Femur (tissue), 1 donor: ENCODE measurements at places on chromosomes 1 and 21.
A peak's percentile ranks its signal among the peaks of the same experiment; 100 is the strongest.

- no peak for DNase-seq
Measured at GRCh38 chr1:32652244-32652962, 1.4 kb downstream of the RBBP4 start.

DNA sequence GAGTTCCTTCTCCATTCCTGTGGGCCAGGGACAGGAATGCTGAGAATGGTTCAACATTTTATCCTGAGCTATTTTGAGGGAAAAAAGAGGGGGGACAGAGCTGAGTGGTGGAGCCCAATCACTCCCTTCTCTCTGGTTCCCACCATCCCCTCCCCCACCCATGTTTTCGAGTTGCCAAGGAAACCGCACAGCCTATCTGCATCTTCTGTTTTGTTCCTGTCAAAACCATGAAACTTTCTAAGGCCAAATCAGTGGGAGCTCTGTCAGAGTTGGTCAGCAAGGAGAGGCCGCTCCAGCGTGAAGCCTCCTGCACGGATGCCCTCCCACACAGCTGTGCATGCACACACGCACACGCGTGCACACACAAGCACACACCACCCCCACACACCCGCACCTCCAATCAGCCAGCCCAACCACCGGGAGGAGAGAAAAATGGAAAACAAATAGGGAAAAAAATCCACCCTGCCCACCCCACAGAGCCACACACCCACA lies 54.5 kb upstream of the ATP2B4 start:
- peak; percentile 75 for DNase-seq

GRCh38 chr1:211371406-211372105 lies 44.9 kb downstream of the TRAF5 start:
- no peak for DNase-seq

DNA sequence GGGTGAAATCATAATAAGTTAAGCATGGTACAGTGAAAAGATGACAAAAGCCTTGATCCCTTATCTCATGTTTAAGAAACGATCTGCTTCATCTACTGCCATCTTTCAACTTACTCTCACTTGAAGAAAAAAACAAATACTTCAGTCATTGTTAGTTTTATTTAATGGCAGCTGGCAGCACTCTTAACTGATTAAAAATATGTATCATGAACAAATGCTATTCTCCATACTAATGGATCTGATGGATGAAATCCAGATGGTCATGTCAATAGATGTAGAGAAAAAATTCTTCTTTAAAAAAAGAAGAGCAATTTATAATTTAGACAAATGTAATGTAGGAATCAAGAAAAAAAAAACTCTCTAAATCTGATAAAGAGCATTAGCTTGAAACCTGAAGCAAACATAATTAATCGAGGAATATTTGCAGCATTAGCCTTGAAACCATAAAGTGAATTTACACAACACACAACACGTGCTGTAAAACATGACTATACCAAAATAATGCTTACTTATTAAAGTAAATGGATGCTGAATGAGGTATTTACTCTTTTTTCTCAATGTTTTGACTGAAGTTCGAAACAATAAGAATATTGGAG lies 579.0 kb upstream of the ADAMTS5 start:
- no peak for DNase-seq

DNA sequence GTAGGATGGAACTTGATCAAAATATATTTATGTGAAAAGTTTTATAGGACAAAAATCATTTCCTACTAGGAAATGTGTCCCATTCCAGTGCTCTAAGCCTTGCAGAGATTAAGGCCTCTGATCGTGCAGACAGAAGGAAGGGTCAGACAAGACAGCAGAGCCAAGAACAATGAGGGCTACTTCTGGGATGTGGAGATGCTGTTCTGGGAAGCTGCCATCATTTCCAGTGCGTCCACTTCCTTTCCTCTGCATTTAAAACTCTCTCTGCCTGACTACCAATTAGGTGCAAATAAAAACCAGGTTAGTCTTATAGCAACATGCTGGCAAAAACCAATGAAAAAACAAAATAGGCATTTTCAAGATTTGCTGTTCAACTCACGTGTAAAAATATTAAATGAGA lies 36.1 kb downstream of the BEND5 start:
- DNase-seq: no peak

DNA sequence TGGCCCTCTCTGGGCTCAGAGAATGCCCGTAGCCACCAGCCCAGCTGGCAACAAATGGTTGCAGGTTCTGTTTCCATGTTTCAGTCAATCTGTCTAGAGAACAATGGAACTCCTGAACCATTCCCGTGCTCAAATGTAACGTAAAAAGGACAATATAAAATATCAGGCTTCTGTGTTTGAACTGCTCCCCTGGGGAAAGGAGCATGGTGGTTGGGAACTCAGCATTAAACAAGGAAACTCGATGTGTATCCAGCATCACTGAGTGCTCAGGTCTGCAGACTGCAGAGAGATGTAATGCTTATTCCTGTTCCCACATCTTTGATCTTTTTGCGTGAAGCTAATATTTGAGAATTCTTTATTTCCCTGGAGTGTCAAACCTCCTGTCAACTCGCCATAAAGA lies 326.5 kb downstream of the KIF26B start:
- DNase-seq: no peak

- no peak for DNase-seq
Measured at GRCh38 chr1:54559771-54560231, 11.8 kb downstream of the ACOT11 start.

DNA sequence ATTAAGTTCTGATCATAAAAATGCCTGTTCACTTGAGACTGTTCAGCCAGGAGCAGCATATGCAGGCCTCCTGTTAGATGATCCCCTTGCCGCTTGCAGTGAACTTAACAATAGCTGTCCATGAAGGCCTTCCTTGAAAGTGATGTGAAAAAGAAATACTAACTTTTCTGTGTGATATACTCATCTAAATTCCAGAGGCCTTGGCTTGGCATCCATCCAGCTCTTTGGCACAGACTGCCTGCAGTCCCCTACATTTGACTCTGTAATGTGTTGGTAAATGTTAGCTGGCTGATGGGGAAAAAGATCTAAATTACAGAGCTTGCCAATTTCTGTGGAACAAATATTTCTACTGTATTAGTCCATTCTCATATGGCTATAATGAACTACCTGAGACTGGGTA lies 73.7 kb downstream of the KCNK2 start:
- peak; percentile 19 for DNase-seq

GRCh38 chr1:36387141-36387949 lies 1.6 kb upstream of the STK40 start:
- no peak for DNase-seq

- DNase-seq: peak; percentile 33
Measured at GRCh38 chr1:84253891-84254290, 47.6 kb upstream of the SAMD13 start.

DNA sequence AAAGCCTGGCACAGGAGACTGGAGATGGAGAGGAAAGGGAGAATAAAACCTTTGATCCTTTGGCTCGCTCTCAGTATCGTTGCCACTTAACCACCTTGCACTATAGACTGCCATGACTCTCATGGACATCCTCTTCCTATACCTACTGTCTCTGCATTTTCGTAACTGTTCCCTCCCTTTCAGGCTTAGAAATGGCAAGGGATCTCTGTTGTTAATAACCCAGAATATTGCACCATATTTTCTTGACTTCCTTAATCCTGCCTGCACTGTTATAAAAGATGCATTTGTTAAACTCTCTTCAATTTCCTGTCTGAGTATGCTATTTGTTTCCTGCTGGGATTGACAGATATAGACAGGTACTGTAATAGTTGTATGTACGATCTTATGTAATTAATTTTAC lies 38.6 kb downstream of the CYYR1 start:
- DNase-seq: no peak

DNA sequence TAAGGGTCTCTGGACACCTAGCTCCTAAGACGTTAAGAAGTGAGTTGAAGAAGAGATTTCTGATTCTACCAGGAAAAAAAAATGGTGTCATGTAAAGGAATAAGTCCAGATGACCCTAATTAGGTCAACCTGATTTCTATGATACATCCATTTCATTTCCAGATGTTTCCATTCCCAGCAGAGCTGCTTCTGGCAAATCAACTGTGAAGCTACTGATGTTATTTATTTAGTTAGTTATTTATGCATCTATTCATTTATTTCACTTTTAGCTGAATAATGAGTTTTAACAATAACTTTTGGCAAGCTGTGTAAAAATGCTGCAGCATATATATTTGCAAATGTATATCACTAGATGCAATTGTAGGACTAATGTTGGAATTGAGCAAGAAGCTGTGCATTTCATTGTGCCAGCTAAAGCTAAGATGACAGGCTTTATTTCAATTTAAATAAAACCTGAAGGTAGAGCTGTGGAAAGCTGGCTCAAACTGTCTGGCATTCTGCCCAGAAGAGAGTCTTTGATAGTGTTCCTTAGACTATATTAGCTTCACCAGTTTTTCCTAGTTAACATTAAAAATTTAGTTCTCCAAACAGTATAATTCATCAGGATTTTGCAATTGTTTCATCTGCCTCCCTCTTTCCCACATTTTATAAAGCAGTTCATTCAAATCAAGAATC lies 1164.4 kb upstream of the ADGRL4 start:
- DNase-seq: peak; percentile 72

GRCh38 chr1:183139281-183139942 lies 46.7 kb upstream of the LAMC2 start:
- DNase-seq: no peak

- no peak for DNase-seq
Measured at GRCh38 chr1:35505911-35506798, 51.0 kb downstream of the KIAA0319L start.

- DNase-seq: peak; percentile 61
Measured at GRCh38 chr21:31874812-31875212, 2.0 kb downstream of the HUNK start.

DNA sequence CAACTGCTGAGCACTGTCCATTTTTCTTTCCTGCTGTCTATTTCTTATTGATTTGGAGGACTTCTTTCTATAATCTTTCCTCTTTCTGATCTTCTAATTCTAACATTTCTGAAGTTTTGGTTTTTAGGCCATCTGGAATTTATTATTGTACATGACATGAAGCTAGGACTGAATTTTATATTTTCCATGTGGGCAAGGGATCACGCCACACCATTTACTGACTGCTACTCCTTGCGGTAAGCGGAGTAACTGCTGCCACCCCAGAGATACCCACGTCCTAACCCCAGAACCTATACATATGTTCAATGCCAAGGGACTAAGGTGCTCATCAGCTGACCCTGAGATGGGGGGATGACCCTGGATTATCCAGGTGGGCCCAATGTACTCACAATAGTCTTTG lies 70.6 kb downstream of the NPHP4 start:
- no peak for DNase-seq

GRCh38 chr1:209059376-209059775 lies 524.1 kb upstream of the CAMK1G start:
- no peak for DNase-seq

DNA sequence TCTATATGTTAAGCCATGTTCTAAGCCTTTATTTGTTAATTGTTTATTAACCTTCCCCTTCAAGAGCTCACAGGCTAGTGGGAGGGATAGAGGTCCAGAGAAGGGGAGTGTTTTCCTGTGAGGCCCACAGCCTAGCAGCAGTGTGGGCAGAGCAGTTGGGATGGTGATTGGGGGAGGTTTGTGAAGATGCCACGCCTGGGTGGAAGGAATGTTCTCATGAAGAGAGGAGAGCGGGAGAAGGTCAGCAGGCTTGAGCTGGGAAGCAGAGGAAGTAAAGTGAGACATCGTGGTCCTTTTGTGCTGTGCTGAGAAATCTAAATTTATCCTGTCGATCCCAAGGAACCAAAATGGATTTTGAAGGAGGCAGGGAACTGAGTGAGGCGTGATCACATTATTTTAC lies 42.6 kb downstream of the TRAPPC10 start:
- DNase-seq: peak; percentile 31

DNA sequence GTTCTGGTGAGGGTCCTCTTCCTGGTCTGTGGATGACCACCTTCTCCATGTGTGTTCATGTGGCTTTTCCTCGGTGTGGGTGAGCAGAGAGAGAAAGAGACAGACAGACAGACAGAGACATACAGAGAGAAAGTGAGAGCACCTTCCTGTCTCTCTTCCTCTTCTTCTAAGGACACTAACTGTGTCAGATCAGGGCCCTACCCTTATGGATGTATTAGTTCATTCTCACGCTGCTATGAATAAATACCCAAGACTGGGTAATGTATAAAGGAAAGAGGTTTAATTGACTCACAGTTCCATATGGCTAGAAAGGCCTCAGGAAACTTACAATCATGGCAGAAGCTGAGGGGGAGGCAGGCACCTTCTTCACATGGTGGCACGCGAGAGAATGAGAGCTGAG lies 131.5 kb upstream of the ZNF648 start:
- DNase-seq: no peak

GRCh38 chr1:31952825-31953220 lies 14.7 kb upstream of the PTP4A2 start:
- no peak for DNase-seq

GRCh38 chr1:199272139-199272544 lies 633.3 kb downstream of the PTPRC start:
- no peak for DNase-seq

DNA sequence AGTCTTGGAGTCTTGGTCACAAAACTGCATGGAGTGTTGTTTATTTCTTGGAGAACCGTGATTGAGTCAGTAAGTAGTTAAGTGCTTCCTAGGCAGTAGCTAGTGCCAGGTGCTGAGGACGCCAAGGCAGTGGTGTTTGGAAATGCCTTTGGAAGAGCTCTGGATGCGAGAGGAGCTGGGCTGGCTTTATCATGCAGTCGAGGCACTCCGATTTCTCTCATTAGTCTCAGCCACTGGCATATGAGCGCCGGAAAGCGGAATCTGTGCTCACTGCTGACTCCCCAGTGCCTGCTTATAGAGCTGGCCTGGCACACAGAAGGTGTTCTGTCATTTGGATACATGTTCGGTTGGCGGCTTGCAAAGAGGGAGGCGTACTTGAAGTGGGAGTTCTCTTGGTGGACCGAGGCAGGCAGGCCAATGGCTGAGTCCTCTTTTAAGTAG lies 3.6 kb downstream of the TENT5C start:
- peak; percentile 36 for DNase-seq

- no peak for DNase-seq
Measured at GRCh38 chr1:78073441-78073840, 27.7 kb downstream of the GIPC2 start.

- no peak for DNase-seq
Measured at GRCh38 chr21:21034036-21034435, 35.8 kb downstream of the NCAM2 start.

DNA sequence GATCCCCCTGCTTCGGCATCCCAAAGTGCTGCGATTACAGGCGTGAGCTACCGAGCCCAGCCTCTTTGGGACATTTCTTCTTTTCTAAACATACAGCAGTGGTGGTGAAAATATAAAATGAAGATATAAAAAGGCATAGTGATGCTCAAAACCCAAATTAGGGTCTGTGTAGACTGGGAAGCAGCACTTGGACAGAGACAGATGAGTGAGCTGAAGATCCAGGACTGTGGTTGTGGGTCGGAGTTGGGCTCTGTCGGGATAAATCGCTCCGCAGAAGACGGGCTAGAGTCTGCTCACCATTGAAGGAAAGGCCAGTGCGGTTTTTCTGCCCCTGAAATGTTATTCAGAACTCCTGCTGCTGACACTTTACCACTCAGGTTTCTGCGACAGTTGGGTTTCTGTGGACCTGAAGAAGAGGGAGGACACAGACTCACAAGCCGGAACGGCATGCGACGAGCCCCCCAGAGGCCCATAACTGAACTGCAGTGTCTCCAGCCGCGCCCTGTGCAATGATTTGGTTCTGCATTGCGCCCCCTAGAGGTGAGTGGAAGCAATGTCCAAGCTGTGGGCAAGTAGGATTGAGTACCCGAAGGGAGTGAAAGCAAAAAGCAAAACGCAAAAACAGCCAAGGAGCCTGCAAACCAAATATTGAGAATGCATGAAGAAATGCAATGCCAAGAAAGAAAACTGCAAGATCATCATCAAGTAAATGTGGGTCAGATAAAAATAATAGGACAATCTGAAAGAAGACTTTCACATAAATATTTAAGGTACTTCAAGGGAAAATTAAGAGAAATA lies 66.6 kb downstream of the GABPA start:
- DNase-seq: peak; percentile 82
